Suppressor macrophage treated with lipopolysaccharide for 1 hour (primary cell): ENCODE measurements at places on chromosomes 11 and 22.

GRCh38 chr11:88501541-88501940 lies 164.0 kb upstream of the CTSC start:
- DNase-seq = no peak

- no peak for DNase-seq
These were observed 151.3 kb downstream of the DLG2 start for GRCh38 chr11:85475660-85476517.

DNA sequence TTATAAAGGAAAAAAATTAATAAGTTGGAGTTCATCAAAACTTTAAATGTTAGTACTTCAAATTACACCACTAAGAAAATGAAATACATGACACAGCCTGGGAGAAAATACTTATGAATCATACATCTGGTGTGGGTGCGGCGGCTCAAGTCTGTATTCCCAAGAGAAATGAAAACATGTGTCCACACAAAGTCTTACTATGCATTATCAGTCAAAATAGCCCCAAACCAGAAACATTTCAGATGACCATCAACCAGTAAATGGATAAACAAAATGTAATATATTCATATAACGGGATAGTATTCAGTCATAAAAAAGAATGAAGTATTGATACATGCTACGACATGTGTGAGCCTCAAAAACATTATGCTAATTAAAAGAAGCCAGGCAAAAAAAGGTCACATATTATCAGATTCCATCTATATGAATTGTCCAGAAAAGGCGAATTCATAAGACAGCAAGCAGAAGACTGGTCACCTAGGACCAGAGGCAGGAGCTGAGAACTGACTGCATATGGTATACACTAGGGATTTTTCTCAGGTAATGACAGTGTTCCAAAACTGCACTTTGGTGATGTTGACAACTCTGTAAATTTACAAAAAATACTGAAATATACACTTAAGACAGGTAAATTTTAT lies 5.3 kb upstream of the AKIP1 start:
- no peak for DNase-seq

DNA sequence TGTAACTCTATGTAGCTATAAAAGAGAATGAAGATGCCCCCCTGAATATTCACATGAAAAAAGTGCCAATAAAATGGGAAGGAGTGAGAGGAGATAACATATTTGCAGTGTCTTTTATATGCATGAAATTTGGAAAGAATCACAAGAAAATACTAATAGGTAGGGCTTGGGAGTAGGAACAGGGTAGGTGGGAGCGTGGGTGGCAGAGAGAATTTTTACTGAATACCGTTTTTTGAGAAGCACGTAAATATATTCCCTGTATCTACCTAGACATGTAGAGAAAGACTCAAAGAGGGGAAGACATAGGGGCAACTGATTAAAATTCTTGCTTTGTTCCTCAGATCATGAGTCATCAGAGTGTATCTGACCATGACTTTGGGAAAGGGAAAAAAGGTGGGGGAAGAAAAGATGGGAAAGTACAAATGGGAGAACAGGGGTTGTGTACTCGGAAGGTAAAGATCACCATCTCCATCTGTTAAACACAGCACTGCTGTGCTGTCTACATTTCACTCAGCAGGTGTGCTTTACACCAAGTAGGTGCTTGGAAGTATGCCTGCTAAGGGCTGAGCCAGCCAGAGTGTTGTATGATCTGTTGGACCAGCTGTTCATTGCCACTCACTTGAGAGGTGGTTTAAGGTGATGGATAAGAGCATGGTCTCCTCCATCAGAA lies 16.0 kb downstream of the PRR5L start:
- no peak for DNase-seq

GRCh38 chr11:123885570-123885969 lies at the start of gene TMEM225:
Gene TMEM225 (minus strand): TSS chr11:123885670. CDS start chr11:123885425, 245 bp downstream.
- no peak for DNase-seq

DNA sequence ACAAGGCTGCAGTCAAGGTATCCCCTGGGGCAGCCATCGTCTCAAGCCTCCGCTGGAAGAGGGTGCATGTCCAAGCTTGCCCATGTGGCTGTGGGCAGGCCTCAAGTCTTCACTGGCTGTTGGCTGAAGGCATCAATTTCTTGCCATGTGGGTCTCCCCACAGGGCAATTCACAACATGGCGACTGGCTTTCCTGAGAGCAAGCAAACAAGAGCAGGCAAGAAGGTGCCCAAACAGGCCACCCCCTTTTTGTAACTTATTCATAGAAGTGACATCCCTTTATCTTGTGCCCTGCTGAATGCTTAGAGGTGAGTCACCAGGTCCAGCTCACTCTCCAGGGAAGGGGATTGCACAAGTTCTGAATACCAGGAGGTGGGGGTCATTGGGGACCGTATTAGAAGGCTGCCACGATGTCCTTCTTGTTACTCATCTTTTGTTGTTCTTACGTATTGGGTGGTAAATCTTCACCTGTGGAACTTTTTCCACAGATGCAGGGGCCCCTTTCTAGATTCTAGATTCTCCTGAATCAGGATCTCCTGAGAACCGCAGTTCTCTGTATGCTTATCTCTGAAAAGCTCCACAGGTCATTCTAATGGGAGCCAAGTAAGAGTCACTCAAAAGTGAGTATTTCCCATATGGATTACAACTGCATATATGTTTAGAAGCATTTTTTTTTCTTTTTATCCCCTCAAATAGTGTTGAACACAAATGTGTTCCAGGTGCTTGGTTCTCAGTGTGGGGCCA lies 44.2 kb upstream of the MICAL2 start:
- DNase-seq = peak; percentile 57

- peak; percentile 77 for DNase-seq
These were observed 94.5 kb upstream of the TOP3B start for GRCh38 chr22:22076932-22077703.

GRCh38 chr11:26442131-26442530 lies 110.2 kb downstream of the ANO3 start:
- no peak for DNase-seq

DNA sequence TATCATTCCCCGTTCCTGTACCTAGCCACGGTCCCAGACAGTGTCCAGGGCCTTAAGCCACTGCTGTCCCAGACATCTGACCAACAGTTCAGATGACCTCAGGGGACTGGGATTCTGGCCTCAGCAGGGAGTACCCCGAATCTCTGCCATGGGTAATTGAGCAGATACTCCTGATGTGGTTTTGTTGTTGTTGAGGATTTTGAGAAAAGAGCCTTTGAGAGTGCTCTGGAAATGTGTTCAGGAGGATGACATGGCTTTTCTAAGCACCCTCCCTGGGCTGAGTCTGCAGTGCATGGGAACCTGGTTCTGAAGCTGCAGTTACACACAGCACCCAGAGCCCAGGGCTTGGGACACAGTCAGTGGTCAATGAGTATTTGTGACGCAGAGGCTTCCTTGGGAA lies 30.4 kb downstream of the ADAMTS15 start:
- DNase-seq = no peak

DNA sequence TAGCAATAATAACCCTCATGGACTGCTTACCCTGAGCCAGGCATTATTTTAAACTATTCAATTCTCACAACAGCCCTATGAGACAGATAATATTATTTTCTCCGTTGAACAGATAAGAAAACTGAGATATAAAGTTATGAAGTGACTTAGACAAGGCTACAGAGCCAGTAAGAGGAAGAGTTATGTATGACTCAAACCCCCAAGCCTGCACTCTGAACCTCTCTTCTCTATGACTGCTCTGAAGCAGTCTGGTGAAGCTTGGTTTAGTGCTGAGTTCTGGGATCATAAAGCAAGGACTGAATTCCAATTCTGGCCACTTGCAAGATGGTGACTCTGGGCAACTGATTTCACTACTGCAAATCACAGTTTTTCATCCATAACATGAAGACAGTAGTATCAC lies 34.5 kb downstream of the TNKS1BP1 start:
- DNase-seq = peak; percentile 21

DNA sequence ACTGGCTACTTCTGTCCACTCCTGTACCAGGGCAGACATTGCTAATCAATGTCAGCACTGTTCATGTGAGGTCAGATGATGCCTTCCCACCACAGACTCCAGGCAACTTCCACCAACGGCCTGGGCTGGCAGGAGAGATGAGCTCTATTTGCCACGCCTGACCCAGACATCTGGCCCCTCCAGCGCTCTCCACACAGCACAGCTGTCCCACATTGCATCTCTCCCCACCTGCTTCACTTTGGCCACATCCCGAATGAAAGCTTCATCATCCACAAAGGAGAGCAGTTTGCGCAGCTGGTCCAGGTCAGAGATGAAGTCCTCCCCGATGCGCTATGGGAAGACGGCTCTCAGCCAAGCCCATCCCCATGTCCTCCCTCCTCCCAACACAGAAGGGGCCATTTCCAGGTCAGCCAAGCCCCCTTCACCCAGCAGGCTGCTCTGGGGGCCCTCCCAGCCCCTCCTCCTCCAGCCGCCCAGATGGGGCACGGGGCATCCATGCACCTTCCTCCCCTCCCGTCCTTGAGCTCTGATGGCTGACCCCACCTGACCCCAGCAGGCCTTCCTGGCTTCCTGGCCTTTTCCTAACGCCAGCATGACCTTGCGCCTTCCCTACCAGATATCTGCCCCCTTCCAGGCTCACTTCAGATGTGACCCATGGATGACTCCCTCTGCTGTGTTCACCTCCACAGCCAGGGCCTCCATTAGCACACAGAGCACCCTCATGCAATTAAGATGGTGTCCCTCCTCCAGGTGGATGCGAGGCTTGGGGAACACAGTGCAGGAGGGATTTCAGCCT lies 7.4 kb downstream of the PYGM start:
- no peak for DNase-seq

- no peak for DNase-seq
These were observed 50.7 kb upstream of the CD44 start for GRCh38 chr11:35088226-35088625.

GRCh38 chr22:19625331-19626041 lies 88.8 kb upstream of the SEPTIN5 start:
- no peak for DNase-seq

DNA sequence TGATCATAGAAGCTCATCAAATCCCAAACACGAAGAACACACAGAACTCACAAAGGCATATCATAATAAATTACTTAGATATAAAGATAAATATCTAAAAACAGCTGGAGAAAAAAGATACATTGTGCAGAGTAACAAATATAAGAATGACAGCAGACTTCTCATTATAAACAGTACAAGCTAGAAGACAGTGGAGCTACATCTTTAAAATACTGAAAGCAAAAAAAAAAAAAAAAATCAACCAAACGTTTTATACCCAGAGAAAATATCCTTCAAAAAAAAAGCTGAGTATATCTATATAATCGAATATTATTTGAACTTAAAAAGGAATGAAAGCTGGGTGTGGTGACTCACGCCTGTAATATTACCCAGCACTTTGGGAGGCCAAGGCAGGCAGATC lies 90.0 kb downstream of the SBF2 start:
- DNase-seq = no peak

GRCh38 chr11:134474070-134474860 lies 62.2 kb upstream of the B3GAT1 start:
- no peak for DNase-seq

- DNase-seq = no peak
These were observed 30.7 kb downstream of the ST3GAL4 start for GRCh38 chr11:126385991-126386728.

DNA sequence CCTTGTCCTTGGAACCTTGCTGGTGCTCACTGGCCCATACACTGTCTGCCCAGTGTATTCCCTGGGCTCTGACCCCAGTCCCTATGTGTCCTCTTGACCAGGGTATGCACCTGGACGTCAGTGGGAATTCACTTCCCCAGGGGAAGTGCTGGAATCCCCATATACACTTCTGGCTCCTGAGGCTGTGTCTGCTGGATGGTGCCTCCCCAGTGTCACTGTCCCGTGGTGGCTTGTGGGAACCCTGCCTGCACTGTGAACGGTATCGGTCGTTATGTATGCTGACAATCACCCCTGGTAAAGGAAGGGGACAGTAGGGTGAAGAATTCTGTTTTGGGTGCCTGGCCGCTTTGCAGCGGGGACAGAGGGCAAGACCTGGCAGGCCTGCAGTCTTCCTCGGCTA lies 95.9 kb downstream of the RRM1 start:
- no peak for DNase-seq

DNA sequence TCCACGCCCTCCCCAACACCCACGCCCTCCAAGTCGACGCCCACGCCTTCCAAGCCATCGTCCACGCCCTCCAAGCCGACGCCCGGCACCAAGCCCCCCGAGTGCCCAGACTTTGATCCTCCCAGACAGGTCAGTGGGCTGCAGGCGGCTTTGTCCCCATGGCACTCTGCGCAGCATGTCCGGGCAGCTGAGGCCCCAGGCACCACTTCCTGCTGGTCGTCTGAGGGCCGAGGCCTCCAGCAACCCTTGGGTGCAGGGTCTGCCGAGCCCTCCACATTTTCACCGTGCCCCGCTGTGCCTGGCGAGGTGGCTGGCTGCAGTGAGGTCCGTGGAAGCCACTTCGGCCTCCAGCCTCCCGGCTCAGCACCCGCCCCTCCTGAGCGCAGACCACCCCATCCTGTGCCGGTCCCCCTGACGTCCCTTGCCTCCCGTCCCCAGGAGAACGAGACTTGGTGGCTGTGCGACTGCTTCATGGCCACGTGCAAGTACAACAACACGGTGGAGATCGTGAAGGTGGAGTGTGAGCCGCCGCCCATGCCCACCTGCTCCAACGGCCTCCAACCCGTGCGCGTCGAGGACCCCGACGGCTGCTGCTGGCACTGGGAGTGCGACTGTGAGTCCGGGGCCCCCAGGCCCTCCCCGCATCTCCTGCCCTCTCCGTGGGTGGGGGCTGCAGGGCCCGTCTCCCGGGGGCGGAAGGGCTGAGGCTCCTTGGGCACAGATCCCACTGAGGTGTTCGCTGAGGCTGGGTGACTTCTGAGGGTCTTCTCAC lies 26.8 kb downstream of the MUC2 start:
- DNase-seq = no peak

- DNase-seq = peak; percentile 92
These were observed 36.9 kb upstream of the PRR5 start for GRCh38 chr22:44665115-44665514.

GRCh38 chr11:69468911-69469885 lies 12.3 kb upstream of the LINC01488 start:
- no peak for DNase-seq

- DNase-seq = no peak
These were observed 70.0 kb downstream of the NAT10 start for GRCh38 chr11:34175284-34176019.

DNA sequence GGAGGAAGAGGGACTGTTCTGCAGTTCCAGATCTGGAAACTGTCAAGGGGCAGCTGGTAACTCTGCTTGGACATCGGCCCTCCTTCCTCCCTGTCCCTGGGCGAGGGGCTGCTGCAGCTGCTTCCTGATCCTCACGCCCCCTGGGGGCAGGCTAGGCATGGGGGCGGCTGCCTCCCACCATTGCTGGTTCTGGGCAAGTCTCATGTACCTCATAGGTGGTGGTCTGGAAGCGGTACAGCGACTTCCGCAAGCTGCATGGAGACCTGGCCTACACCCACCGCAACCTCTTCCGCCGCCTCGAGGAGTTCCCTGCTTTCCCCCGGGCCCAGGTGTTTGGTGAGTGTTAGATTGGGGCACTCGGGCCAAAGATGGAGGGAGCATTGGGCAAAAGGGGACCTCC lies 5.0 kb downstream of the SNX15 start:
- DNase-seq = no peak

GRCh38 chr11:91373497-91373896 lies 851.1 kb upstream of the FAT3 start:
- no peak for DNase-seq
